Natural killer cell treated with Interleukin-12 subunit alpha and Interleukin-12 subunit beta and Interleukin-15 and Interleukin-18, amount 100 ng/mL, for 72 hours (primary cell): ENCODE measurements at places on chromosomes 5 and 9.

DNA sequence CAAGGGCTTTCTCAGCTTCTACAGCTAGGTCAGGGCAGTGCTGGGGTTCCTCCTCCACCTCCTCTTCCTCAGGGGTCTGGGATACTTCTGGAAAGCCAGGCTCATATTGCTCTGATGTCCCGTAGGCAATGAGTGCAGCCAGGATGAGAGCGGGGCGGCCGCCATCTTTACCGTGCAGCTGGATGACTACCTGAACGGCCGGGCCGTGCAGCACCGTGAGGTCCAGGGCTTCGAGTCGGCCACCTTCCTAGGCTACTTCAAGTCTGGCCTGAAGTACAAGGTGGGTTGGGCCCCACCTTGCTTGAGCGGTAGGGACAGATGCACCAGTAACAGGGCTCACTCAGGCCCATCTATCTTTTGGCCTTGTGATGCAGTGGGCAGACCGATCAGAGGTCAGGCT lies 34.8 kb downstream of the GSN start:
- H3K4me3 ChIP-seq = no peak overlapping the region
- peaks cover 18% of the 10 kb centered on the region for H3K4me1 ChIP-seq
- DNase-seq = no peak
- H3K27me3 ChIP-seq = peaks cover 8% of the 10 kb centered on the region
- H3K36me3 ChIP-seq = no peaks in the 10 kb centered on the region

GRCh38 chr5:74316064-74316603 lies 324.4 kb downstream of the ENC1 start:
- H3K27ac ChIP-seq = no peak overlapping the region
- peaks cover 46% of the 10 kb centered on the region for H3K27me3 ChIP-seq
- no peaks in the 10 kb centered on the region for H3K36me3 ChIP-seq
- no peak for DNase-seq
- peaks cover 8% of the 10 kb centered on the region for H3K4me1 ChIP-seq

- H3K27ac ChIP-seq = no peak overlapping the region
- no peak for DNase-seq
- H3K36me3 ChIP-seq = no peaks in the 10 kb centered on the region
- no peak overlapping the region for H3K4me3 ChIP-seq
- H3K27me3 ChIP-seq = peaks cover 35% of the 10 kb centered on the region
Observed at GRCh38 chr9:72211047-72211446, 61.8 kb downstream of the GDA start.

DNA sequence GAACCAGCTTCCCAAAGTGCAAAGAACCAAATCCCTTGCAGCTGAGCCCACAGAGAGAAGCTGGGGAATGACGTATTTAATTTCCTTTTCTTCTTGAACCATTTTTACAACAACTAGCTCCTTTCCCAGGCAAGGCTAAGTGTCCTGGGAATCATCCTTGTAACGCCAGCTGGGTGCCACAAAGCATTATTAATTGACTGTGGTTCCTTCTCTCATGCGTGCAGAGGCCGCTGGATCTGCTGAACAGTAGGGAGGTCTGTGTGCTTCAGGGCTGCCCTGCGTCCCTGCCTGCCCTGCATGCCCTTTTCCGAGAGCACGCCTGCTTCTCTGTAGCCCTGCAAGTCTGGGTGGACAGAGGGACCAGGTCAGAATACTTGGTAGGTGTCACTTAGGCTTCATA lies 124.1 kb upstream of the OTULINL start:
- DNase-seq = no peak
- H3K27me3 ChIP-seq = no peaks in the 10 kb centered on the region
- H3K36me3 ChIP-seq = peaks cover 4% of the 10 kb centered on the region
- H3K27ac ChIP-seq = no peak overlapping the region

GRCh38 chr5:44932922-44933585 lies 124.3 kb downstream of the MRPS30 start:
- no peak overlapping the region for H3K27ac ChIP-seq
- H3K27me3 ChIP-seq = no peaks in the 10 kb centered on the region
- H3K36me3 ChIP-seq = peaks cover 8% of the 10 kb centered on the region
- H3K4me1 ChIP-seq = no peaks in the 10 kb centered on the region
- no peak for DNase-seq
- H3K4me3 ChIP-seq = no peak overlapping the region

- H3K27ac ChIP-seq = peak overlapping the region; percentile 91
- peaks cover 4% of the 10 kb centered on the region for H3K36me3 ChIP-seq
- peaks cover 39% of the 10 kb centered on the region for H3K4me1 ChIP-seq
- H3K27me3 ChIP-seq = peaks cover 7% of the 10 kb centered on the region
- DNase-seq = peak; percentile 71
Observed at GRCh38 chr5:150762211-150762610, 3.4 kb upstream of the DCTN4 start.

- H3K27me3 ChIP-seq = no peaks in the 10 kb centered on the region
- H3K4me3 ChIP-seq = no peak overlapping the region
- DNase-seq = no peak
- no peak overlapping the region for H3K27ac ChIP-seq
- no peaks in the 10 kb centered on the region for H3K4me1 ChIP-seq
Observed at GRCh38 chr9:115943431-115944165, 210.0 kb upstream of the PAPPA start.

DNA sequence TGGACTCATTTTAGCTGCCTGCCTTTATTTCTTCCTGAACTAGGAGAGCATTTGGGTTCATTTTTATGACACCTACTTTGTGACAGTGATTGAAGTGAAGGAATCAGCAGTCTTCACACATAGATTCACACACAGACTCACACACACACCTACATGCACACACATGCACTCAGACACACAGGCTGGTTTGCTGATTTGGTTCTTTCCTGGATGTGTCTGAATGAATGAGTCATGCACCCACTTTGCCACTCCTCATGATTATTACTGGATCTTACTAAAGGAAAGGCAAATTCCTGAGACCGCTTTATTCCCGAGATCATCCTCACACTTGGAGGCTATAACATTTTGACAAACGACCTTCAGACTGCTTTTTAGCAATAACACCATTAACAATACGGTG lies 529.5 kb downstream of the AGTPBP1 start:
- no peak overlapping the region for H3K4me3 ChIP-seq
- no peak overlapping the region for H3K27ac ChIP-seq

DNA sequence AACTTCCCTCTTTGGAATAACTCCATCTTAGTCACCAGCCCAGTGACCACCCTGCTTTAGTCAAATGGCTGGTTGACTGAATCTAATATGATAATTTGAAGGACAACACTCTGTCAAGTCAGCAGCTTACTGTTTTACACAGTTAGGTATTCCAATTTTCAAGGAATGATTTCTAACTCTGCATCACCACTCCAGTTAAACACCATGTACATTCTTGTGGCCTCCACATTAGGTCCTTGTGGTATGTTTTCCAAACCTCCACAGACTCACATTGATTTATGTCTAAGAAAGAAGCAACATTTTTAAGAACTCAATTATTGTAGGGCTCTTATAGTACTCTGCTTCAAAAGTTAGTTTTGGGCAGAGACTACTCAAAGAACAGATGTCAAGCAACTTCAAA lies 110.7 kb downstream of the TLE1 start:
- no peak overlapping the region for H3K27ac ChIP-seq
- DNase-seq = no peak
- H3K4me3 ChIP-seq = no peak overlapping the region
- H3K36me3 ChIP-seq = peaks cover 4% of the 10 kb centered on the region
- no peaks in the 10 kb centered on the region for H3K4me1 ChIP-seq

DNA sequence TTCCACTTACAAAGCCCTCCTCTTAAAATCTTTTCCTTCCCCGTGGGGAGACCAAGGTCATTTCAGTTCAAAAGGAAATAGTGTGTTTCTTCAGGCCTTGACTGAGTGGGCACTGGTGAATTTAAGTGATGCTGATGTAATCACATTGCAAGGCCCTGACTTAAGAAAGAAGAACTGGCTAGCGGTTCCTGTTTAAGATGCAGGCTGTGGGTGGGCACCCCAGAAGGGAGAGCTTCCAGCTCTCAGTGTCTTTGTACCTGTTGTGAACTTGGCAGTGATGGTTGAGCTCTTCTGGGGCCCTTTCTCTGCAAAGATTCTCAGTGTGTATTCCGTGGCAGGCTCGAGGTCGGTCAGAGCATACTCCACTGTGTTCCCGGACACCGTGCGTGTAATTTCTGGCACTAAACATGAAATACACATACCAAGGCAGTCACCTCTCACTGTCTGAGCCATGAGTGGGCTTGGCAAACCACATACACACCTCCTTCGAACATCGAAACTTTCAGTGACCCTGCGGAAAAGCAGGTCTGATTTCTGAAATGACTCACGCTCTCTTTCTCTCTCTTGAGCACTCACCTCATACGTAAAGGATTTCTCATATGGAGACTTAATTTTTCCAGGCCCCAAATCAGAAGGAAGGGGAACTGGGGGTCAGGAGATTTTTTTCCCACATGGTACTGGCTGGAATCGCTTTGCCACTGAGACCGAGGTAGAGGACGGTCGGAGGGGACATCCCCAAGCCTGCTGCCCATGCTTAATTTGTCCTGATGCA lies 81.9 kb downstream of the TNC start:
- H3K4me1 ChIP-seq = no peaks in the 10 kb centered on the region
- H3K36me3 ChIP-seq = no peaks in the 10 kb centered on the region
- no peak overlapping the region for H3K4me3 ChIP-seq

DNA sequence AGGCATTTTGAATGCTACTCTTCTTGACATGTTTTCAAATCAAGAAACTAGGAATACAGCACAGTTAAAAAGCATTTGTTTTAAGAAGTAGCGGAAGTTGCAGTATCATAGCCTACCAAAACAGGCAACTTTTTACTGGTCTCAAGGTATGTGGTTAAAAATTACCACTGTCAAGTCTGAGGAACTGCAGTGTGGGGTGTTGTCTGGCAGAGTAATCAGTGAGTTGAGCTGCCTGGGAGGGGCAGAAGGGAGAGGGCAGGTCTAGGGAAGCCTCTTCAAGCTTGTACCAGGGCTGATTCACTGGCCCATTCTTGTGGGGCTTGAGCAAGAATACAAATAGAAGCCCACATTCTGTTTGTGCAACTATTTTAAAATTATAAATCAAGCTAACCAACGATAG lies 42.4 kb upstream of the SV2C start:
- H3K27me3 ChIP-seq = peaks cover 54% of the 10 kb centered on the region
- no peaks in the 10 kb centered on the region for H3K36me3 ChIP-seq
- H3K27ac ChIP-seq = no peak overlapping the region
- no peak overlapping the region for H3K4me3 ChIP-seq
- H3K4me1 ChIP-seq = no peaks in the 10 kb centered on the region

- peaks cover 17% of the 10 kb centered on the region for H3K4me1 ChIP-seq
- peak within 1 kb of the TSS; percentile 71 for H3K4me3 ChIP-seq
- no peak within 1 kb of the TSS for H3K27ac ChIP-seq
- H3K27me3 ChIP-seq = peaks cover 21% of the 10 kb centered on the region
- DNase-seq = no peak
- no peaks in the 10 kb centered on the region for H3K36me3 ChIP-seq
Observed at GRCh38 chr9:124776954-124777648, at the start of gene OLFML2A. OLFML2A (plus strand) TSS chr9:124777133; CDS start chr9:124777271, 138 bp downstream.

- no peak overlapping the region for H3K27ac ChIP-seq
- H3K27me3 ChIP-seq = no peaks in the 10 kb centered on the region
- no peaks in the 10 kb centered on the region for H3K4me1 ChIP-seq
- no peaks in the 10 kb centered on the region for H3K36me3 ChIP-seq
- no peak for DNase-seq
- H3K4me3 ChIP-seq = no peak overlapping the region
Observed at GRCh38 chr5:59756373-59757035, 137.0 kb downstream of the PDE4D start.

DNA sequence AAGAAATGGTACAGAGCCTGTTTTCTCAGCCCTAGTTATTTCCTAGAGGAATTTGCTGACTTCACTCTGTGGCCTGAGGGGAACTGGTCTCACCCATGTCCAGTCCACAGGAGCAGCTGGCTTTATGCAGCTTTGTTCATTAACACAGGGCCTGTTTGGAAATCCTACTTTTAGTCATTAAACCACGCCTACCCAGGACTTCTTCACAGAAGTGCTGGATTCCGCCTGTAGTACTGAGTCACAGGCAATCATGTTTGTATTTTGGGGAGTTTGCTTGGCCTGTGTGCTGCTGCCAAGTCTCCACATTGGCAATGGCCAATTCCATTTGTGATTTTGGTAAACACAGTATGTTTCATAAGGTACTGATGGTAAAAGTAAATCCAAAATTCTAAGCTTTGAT lies 52.8 kb downstream of the CTNND2 start:
- no peaks in the 10 kb centered on the region for H3K4me1 ChIP-seq
- no peak overlapping the region for H3K4me3 ChIP-seq
- H3K27me3 ChIP-seq = no peaks in the 10 kb centered on the region
- no peak for DNase-seq
- no peak overlapping the region for H3K27ac ChIP-seq

DNA sequence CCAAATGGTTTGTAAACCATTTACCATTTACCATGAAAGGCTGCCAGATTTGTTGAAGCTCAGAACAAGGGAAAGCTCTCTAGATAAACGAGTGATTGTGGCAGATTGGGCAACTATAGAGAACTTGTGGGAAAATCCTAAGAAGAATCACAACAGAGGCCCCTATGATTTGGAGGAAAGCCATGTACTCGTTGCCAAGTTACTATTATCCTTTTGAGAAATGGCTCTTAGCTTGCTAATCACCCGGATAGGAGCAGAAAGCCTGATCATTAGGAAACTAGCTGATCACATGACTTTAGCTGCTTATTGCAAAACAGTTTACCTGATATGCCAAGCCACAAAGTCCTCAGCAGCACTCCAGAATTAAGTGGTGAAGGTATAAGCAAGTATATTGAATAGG lies 23.5 kb upstream of the ATG10 start:
- H3K36me3 ChIP-seq = no peaks in the 10 kb centered on the region
- no peaks in the 10 kb centered on the region for H3K27me3 ChIP-seq
- H3K4me1 ChIP-seq = no peaks in the 10 kb centered on the region
- no peak overlapping the region for H3K4me3 ChIP-seq
- H3K27ac ChIP-seq = no peak overlapping the region

- peaks cover 7% of the 10 kb centered on the region for H3K36me3 ChIP-seq
- peak overlapping the region; percentile 83 for H3K4me3 ChIP-seq
- no peak for DNase-seq
- H3K27me3 ChIP-seq = no peaks in the 10 kb centered on the region
Observed at GRCh38 chr5:68242743-68243142, 27.2 kb downstream of the PIK3R1 start.

GRCh38 chr9:113715086-113715485 lies 161.0 kb upstream of the ZNF618 start:
- H3K4me3 ChIP-seq = no peak overlapping the region
- H3K4me1 ChIP-seq = no peaks in the 10 kb centered on the region
- H3K27me3 ChIP-seq = no peaks in the 10 kb centered on the region
- no peak for DNase-seq
- H3K27ac ChIP-seq = no peak overlapping the region

GRCh38 chr5:168721002-168721753 lies 142.0 kb upstream of the PANK3 start:
- H3K4me1 ChIP-seq = no peaks in the 10 kb centered on the region
- H3K27ac ChIP-seq = no peak overlapping the region
- peaks cover 42% of the 10 kb centered on the region for H3K27me3 ChIP-seq
- no peak for DNase-seq
- H3K4me3 ChIP-seq = no peak overlapping the region

GRCh38 chr9:107630156-107630555 lies 140.6 kb upstream of the KLF4 start:
- H3K27ac ChIP-seq = no peak overlapping the region
- DNase-seq = no peak
- peaks cover 9% of the 10 kb centered on the region for H3K27me3 ChIP-seq
- no peaks in the 10 kb centered on the region for H3K36me3 ChIP-seq
- no peak overlapping the region for H3K4me3 ChIP-seq
